ENCODE measurements at places on chromosomes 5 and 9.

- no peak for DNase-seq
Observed at GRCh38 chr5:180126716-180127681, 55.4 kb upstream of the RNF130 start.

- DNase-seq = no peak
Observed at GRCh38 chr9:840343-840742, 1.2 kb upstream of the DMRT1 start.

- DNase-seq = no peak
Observed at GRCh38 chr9:93900436-93900819, 54.7 kb downstream of the BARX1 start.

- DNase-seq = no peak
Observed at GRCh38 chr5:161096581-161096980, 244.6 kb upstream of the ATP10B start.

DNA sequence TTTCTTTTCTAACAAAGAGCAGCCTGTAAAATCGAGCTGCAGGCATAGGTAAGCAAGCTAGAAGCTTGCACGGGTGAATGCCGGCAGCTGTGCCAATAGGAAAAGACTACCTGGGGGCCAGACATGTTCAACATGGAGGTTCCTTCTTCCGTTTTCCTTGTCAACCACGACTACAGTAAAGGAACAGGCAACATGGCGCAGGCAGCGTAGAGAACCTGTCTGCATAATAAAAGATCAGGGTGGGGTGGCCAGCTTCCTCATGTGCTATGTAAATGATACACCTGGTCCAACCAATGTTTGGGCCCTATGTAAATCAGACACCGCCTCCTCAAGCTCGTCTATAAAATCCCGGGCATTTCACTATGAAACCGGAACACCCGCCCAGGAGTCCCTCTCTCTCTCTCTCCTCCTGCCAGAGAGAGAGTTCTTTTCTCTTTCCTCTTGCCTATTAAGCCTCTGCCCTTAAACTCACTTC is 103.8 kb upstream of the LIFR start:
- no peak for DNase-seq

GRCh38 chr9:20579524-20580314 is 42.6 kb downstream of the MLLT3 start:
- no peak for DNase-seq

DNA sequence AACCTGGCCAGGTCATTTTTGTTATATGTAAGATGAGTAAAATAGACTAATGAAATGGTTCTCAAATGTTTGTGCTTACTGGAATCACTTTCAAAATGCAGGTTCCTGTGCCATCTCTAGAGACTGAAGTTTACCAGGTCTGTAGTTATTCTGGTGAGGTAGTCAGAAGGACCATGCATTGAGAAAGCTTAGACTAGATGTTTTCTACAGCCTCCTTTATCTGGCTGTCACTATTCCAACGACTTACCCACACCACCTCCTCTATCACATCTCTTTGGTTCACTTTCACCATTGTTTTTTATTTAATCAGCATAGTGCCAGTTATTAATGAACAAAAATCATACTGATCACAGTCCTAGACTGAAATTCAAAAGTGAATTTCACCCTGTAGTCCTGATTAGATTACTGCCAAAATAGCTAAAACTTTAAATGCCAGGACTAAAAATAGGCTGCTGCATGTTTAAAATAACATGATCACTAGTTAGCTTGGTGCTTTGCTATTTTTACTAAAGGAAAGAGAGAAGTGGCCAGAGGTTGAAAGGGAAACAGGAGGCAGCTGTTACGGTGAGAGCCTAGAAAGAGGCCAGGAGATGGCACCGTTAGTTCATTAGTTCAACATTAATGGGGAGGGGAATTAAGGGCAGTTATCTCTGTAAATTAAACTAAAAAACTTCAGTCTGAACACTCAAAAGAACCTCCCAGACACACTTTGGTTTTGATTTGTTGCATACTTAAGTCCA is 13.9 kb upstream of the FNIP1 start:
- DNase-seq = peak; percentile 41

DNA sequence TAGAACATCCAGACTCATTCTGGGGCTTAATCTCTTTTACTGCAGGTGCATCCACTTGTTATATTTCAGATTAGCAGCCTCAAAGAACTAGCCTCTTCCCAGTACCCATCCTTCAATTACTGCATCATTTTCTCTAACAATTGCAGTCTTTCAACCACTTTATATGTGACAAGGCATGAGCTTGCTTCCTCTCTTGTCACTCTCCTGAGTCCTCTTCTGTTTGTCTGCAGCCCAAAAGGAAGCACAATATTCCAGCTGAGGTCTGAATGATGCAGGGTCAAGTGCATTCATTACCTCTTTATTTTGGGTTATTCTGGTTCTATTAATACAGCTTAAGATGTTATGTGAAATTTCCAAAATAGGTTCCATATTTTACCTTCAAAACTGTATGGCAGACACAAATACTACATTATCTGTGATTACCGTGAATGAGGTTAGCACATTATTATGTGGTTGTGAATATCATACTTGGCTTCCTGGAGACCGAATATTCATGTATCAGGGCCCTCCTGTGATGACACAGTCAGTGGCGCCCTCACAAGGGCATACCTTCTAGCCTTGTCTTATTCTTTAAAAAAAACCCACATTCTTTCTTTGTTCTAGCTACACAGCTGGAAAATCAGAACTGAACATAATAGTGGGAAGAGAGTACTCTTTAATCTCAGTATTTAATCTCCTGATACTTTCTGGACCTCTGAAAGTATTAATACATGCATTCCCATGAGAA is 323.8 kb downstream of the PDE4D start:
- no peak for DNase-seq

GRCh38 chr9:116319480-116319879 is 165.9 kb downstream of the PAPPA start:
- no peak for DNase-seq

- no peak for DNase-seq
Observed at GRCh38 chr9:114274217-114274616, 48.7 kb upstream of the ORM1 start.

GRCh38 chr5:163861670-163862069 is 356.3 kb downstream of the MAT2B start:
- DNase-seq = no peak

GRCh38 chr5:180807046-180807445 is 4.4 kb upstream of the MGAT1 start:
- DNase-seq = no peak

DNA sequence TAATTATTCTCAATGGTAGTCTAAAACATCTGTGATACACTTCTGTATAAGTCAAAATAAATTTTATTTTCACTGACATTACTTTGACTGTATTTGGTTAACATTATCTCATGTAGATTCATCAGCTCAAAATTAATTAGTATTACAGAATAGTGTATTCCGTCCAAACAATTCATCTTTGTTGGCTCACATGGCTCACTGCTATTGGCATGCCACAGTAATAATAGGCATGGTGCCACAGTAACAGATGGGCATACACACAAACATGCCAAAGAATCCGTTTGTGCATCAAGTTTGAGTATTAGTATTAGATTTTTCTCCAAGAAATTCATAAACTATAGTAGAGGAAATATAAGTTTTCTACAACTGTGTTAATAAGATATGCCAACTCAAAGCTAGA is 14.2 kb downstream of the AP3B1 start:
- DNase-seq = no peak

- no peak for DNase-seq
Observed at GRCh38 chr5:174807471-174807870, 83.1 kb downstream of the MSX2 start.

DNA sequence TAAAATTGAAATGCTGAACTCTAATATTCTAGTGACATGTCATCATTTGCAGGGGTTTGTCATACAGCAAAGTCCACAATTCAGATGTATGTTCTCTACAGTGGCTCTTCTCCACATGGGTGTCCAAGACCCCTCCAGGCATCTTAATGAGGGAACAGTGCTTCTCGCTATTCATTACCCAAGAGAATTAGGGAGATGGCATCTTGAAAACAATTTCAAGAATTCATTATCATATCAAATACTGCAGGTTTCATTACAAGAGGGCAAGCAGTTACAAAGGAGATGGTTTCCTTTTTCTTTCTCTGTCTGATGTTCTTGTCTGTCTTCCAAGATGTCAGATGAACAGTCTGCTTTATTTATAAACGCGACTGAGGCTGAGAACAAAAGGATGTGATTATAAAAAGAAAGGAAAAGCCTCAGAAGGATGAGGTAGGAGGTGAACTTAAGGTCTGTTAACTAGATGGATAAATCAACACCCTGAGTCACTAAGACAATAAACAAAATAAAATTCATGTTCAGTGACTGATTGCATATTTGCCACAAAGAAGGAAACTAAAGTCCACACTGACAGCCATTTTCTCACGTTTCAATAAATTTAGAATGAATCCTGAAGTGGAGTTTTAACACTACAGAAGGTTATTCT is 326.7 kb upstream of the EFNA5 start:
- peak; percentile 59 for DNase-seq

- no peak for DNase-seq
Observed at GRCh38 chr9:130672466-130672865, 8.1 kb downstream of the PRDM12 start.

GRCh38 chr9:114515528-114515927 is 10.3 kb upstream of the WHRN start:
- no peak for DNase-seq

DNA sequence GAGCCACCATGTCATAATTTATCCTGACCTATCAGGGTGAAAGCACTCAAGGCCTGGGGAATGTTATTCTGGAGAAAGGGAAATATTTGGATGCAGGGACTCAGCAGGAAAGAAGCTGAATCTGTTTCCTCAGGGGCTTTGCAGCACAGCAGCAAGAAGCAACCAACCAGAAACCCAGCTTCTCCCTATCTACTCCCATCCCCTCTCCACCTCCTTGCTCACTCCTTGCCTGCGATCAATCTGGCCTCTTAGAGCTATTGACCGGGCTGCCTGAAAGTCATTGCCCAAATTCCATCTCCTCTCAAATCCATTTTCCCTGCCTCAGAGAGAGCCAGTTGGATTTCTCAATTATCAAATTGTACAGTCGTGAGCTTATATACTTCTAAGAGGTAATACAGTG is 542.0 kb upstream of the TRPC7 start:
- no peak for DNase-seq

DNA sequence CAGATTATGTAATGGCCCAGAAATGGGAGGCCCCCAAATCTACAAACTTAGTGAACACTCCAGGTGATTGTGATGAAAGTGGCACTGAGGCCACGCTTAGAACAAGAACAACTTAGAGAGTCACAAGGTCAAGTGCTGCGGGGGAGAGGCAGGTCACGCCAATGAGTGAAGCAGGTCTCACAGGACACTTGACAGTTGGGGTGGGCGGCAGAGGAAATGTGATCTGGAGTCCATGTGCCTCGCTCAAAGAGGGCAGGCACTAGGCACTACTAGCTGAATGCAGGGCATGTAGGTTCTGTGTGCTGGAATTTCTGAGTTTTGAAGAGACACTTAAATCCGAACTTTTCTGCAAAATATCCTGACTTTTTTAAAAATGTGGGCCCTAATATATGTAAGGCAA is 193.2 kb upstream of the RORB start:
- no peak for DNase-seq

DNA sequence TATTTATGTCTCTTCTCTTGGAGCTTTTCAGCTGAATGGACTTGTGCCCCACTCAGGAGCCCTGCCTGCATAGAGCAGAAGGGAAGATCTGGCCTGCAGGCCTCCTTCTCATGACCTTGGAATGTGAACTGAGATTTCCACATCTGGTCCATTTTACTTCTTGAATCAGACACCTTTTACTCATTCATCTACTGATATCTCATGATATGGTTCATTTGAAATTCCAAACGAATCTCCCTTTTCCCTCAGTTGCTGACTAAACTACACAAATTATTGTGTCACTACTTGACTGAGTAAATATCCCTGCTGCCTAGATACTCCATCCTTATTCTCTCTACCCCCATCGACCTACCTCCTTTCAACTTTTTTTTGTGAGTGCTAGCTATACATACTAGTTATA is 138.7 kb downstream of the PLCXD3 start:
- DNase-seq = peak; percentile 87

GRCh38 chr5:37212096-37212495 is 37.1 kb downstream of the CPLANE1 start:
- no peak for DNase-seq

DNA sequence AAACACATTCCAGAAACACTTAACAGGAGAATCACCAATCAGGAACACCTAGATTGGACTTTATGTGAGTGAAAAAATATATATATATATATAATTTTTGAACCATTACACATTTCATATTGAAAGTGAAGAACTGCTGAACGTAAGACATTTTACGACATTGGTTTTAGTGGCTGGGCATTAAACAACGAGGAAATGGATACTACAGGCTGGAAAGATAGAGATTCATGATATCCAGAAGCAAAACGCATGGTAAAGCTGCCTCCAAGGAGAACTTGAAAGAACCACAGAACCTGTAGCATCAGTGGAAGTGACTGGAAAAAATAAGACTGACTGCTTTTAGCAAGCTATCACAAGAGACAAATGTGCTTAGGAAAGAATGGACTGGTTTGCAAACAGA is 13.2 kb upstream of the NDUFS4 start:
- no peak for DNase-seq

DNA sequence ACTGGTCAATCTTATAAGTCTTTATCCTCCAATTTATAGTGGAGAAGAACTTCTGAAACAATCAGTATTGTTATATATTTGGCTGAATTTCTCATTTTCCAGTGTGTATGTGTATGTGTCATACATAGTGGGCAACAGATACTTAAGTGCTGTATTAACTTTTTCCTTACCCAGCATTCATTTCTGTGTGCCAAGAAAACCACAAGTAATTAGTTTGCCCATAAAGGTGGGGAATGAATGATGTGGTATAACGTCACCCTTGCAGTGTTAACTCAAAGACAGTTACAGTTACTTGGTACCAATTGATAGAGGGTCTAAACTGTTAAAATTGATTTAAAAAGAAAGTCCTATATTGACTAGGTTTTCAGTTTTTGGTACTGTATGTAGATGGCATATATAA is 2.0 kb downstream of the OGN start:
- DNase-seq = no peak

GRCh38 chr9:8651846-8652215 is 852.3 kb upstream of the DMAC1 start:
- DNase-seq = no peak

DNA sequence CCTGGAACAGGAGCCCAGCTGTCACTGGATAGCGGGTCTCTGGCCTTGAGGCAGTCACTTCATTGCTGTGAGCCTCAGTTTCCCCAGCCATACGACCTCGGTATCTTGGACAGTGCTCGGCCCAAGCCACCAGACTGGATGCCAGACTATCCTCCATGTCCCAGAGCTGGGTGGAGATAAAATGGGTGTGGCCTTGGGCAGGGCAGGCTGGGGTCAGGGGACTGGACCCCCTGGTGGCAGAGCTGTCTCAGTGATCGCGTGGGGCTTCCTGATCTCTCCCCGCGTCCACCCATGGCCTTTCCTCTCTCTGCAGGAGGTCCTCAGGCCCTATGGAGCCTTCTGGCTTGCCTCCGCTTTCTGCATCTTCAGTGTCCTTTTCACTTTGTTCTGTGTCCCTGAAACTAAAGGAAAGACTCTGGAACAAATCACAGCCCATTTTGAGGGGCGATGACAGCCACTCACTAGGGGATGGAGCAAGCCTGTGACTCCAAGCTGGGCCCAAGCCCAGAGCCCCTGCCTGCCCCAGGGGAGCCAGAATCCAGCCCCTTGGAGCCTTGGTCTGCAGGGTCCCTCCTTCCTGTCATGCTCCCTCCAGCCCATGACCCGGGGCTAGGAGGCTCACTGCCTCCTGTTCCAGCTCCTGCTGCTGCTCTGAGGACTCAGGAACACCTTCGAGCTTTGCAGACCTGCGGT is 10.0 kb downstream of the SLC2A8 start:
- no peak for DNase-seq

GRCh38 chr5:40402007-40402364 is 277.7 kb upstream of the PTGER4 start:
- peak; percentile 30 for DNase-seq

GRCh38 chr5:116773926-116774325 is 199.3 kb upstream of the SEMA6A start:
- DNase-seq = no peak

Data from IMR-90 (cell line).